ENCODE measurements at places on chromosomes 3 and 15.

DNA sequence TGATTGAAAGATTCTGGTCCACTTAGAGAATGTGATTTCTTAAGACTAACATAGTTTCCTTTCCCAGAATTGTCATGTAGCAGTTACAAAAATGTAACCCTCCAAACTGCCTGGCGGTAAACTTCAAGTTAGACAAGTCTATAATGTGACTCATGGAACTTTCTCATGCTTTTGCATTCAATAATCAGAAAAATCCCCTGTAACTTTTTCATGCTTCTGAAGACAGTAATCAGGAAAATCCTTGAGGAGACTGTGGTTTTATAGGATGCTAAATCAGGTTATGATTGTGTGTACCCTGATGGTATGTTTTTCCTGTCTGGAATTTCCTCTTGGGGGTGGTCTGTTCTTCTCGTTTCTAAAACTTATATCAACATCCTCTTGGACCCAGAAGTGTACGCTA, 74.0 kb upstream of the RARB start:
- DNase-seq, result no peak

DNA sequence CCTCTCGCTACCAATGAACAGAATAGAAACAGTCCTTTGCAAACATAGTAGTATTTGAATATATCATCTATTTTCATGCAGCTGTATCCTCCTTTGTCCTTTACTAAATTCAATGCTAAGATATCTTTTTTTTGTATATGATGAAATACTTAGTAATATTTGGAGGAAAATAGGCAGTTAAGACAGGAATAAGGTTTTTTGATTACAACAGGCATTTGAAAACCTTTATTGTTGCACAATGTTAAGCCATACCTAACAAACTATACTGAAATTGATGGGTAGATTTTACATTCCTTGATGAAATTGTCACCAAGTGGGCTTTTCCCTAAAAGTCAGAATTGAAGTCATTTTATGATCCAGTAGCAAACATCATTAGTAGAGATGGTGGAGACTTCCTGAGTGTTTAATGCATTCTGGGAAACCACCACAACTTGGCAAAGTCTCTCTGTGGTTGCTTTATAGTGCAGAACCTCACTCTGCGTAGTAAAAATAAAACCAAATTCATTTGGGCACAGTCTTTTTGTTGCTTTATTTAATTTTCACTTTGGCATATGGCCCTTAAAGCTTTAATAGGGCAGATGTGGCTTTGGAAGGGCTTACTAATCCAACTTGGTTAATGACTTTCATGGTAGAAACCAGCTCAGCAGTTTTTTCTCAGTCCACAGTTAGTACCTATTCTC, 216.0 kb downstream of the DIPK2A start:
- DNase-seq, result no peak

DNA sequence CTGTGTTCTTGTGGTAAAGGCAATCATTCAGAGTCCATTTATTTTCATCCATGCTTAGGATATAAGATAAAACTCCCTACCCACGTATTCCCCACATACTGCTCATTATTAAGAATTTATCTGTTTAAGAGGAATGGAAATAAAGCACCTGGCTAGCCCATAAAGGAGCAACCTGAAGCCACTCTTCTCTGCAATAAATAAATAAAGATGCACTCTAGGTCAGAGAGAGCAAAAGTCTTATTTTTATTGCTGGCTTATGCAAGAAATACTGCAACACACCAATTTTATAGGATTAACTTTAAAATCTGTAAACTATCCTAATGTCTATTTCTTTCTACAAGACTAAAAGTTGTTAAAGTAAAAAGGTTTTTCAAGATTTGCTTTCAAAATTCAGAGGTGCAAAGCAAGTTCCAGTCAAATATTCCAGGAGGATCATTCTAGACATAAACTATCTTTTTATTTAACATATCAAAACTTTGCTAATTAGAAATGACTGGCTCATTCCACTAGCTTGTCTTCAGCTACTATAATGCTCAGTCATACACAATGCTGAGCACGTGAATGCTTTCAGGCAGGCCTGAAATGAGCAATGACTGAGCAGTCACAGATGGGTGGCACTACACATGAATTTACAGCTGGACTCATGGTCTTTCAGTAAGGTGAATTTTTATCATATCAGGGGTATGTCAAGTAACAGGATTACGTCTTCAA, 7.1 kb downstream of the TJP1 start:
- DNase-seq, result peak; percentile 42

DNA sequence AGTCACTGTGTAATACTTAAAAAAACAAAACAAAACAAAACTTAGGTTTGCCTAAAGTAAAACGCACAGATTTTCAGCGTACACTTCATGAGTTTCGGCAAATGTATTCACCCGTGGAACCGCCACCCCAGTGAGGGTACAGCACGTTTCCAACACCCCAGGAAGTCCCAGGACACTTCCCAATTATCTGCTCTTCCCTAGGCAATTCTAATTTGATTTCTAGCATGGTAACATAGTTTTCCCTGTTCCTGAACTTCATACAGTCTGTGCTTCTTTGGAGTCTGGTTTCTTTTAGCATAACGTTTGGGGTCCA, 497 bp upstream of the CLASP2 start:
- DNase-seq, result no peak

DNA sequence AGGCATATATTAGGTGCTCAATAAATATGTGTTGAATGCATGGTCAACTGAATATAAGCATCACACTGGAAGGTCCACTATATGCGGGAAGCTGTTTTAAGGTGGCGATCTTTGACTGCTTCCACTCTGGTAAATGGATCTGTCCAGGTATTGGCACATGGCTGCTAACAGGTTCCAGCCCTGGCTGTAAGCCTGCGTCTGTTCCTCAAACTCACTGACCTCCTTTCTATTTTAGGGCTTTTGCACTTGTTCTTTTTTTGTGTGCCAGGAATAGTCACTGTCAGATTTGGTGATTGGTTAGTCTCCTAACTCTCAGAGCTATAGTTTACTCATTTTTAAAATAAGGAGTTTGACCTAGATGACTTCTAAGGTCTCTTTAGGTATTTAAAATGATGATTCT, 46.2 kb downstream of the ADAMTSL3 start:
- no peak for DNase-seq

DNA sequence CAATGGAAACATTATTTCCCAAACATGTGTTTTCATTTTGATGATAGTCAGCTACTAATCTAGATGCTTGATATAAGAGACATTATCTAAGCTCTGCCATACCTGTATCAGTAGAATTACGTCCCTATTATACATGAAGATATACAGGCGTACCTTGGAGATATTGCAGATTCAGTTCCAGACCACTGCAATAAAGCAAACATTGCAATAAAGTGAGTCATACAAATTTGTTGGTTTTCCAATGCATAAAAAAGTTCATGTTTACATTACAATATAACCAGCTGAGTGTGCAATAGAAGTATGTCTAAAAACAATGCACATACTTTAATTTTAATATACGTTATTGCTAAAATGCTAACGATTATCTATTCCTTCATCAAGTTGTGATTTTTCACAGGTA, 236.0 kb upstream of the ZNF717 start:
- no peak for DNase-seq

DNA sequence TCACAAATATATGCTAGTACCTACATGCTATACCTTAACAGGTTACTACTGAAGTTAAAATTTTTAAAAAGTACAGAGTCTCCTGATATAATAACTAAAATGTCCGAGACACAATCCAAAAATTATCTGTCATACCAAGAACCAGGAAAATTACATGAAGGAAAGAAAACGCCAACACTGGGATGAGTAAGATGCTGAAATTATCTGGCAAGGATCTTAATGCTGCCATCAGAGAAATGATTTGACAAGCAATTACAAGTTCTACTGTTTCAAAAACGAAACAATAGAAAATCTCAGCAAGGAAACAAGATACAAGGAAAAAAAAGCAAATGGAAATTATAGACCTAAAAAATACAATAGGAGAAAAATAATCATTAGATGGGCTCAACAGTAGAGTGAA, 92.5 kb downstream of the UBE3A start:
- peak; percentile 27 for DNase-seq

- no peak for DNase-seq
Observed at GRCh38 chr3:151391720-151392119, 7.2 kb upstream of the P2RY12 start.

- peak; percentile 100 for DNase-seq
Observed at GRCh38 chr3:58214484-58215316, 3.9 kb upstream of the DNASE1L3 start.

DNA sequence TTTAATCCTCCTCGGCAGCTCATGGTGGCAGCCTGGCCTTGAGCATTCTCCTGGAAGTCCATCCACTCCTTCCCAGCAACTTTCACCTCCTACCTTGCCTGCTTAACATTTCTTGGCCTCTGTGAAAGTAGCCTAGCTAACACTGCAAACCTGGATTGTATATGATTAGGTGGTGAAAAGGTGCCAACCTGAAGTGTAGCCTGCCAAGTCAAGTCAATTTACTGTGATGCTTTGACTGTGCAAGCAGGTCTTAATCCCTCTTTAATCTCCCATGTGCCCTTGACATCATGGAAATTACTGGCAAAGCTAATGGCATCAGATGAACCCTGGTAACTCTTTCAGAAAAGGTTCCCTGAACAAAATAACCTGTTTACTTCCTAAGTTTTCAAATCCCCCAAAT, 169.7 kb upstream of the NR2F2 start:
- DNase-seq, result no peak

GRCh38 chr3:174538151-174538550, 321.0 kb upstream of the NAALADL2 start:
- DNase-seq, result no peak

- DNase-seq, result peak; percentile 80
Observed at GRCh38 chr15:39270934-39271333, 309.9 kb upstream of the THBS1 start.

- DNase-seq, result no peak
Observed at GRCh38 chr15:75760704-75761435, 48.2 kb upstream of the CSPG4 start.

DNA sequence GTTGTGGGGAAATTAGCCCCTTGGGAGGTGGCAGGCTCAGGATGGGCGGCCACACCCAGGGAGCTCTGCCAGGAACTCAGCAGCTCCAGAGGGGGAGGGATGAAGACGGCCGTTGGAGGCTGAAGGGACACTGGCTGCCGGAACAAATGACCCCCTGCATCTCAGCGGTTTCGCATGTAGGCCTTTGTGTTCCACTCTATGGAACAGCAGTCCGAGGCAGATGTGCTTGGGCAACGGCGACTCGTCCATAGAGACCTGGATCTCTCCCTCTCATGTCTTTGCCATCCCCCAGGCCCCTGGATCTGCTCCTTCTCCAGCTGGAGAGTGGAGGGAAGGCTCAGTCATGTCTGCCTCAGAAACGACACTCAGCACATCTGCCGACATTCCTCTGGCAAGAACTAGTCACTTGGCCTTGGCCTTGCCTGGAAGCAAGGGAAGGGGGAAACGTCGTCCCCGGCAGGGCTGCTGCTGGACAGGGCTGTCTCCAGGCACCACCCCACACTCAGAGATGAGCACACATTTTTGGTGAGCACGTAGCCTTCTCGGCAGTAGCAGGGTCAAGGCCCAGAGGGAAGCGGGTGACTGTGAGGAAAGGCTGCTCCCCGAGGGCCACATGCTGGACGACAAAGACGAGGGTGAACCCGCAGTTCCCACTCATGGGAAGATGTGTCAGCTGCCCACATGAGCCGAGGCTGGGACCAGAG, 83.8 kb downstream of the ASB7 start:
- DNase-seq, result no peak

- DNase-seq, result no peak
Observed at GRCh38 chr3:75180235-75180944, 483.7 kb upstream of the FRG2C start.

DNA sequence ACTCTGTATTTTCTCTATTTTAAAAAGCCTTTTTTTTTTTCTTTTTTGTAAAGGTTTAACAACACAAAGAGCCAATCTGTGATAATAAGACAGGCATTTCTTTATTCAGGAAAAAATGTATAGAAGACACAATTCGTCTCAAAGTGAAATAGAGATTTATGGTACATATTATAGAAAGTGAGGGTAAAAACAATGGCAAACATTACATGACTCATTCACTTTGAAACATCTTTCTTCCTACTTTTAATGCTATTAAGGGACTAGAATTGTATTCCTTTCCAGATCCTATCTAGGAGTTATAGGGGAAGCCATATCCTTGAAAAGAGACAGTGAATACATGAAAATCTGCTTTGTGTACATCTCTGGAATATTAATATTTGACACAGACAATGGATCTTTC, 137.1 kb upstream of the MCTP2 start:
- no peak for DNase-seq

DNA sequence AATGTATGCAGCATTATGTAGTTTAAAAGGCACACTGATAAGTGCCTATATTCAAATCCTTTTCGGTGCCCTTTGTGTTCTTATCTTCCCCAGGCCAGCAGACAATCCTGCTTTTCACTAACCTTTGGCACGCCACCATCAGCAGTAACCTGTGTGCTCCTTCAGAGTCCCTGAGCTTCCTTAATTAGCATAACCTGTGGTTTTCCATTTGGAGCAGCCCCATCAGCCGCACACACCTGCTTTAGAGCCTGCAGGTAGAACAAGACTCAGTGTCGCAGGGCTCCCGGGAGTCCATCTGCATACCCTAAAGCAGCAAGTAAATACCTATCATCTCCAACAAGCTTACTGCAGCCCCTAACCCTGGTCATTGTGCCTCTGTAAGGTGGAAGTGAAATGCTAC, 755.1 kb downstream of the ROBO2 start:
- no peak for DNase-seq

DNA sequence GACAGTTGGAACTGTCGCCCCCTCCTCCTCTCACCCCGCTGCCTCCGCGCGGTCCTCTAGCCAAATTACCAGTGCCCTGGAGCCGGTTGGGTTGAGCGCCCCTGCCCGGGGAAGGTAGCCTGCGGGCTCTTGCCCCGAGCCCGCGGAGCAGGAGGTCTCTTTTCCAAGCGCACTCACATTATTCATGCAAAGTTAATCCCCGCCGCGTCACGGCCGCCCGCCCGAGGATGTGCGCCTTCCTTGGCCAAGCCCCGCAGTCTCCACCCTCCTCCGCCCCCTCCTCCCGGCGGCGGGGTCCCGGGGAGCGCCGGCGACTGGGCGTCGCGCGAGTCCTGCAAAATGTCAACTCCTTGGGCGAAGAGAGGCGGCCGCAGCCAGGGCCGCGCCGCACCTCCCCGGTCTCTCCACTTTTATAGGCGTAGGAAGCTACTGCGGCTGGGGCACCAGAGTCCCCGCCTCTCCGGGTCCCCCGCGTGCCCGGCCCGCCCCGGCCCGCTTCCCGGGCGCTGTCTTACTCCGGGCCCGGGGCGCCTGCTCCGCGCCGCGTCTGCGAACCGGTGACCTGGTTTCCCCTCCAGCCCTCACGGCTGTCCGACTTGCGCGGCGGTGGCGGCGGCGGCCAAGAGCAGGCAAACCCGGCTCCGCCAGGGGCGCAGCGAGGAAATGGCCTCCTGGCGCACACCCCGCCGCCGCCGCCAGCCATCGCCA, at the start of gene THRB:
TSS of gene THRB (minus strand) at position 233 of the 708 bp plus-strand sequence.
- DNase-seq, result peak; percentile 77

DNA sequence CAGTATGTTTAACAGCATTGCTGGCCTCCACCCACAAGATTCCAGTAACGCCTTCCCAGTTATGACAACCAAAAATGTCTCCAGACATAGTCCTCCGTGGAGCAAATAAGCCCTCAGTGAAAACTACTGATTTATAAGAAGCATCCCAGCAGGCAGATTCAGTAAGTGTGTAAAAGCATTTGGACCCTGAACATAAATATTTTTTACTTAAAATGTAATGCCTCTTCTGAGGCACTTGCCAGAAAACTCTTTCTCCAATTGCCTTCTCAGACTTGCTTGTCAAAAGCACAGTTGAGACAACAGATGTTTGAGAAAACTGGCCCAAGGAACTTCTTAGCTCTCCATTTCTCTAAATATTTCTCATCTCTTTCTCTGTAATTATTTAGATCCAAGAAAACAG, 31.8 kb upstream of the DCLK3 start:
- no peak for DNase-seq

Measured in mammary epithelial cell (primary cell).